Osteocyte (in vitro differentiated cells): ENCODE measurements at places on chromosomes 2 and 18. TPM values are rescaled to one million over a fixed set of nuclear protein-coding genes. Genes with fewer than 3 reads are reported as not detected.

- H3K27me3 ChIP-seq: no peaks in the 10 kb centered on the region
- no peak for DNase-seq
- no peaks in the 10 kb centered on the region for H3K36me3 ChIP-seq
- no peak overlapping the region for H3K27ac ChIP-seq
These were observed 141.3 kb upstream of the ID2 start for GRCh38 chr2:8540552-8541055.

- H3K36me3 ChIP-seq: peaks cover 3% of the 10 kb centered on the region
- peaks cover 30% of the 10 kb centered on the region for H3K4me1 ChIP-seq
- H3K27me3 ChIP-seq: peaks cover 8% of the 10 kb centered on the region
- no peak for DNase-seq
- no peak overlapping the region for H3K27ac ChIP-seq
These were observed 19.0 kb upstream of the IGFBP5 start for GRCh38 chr2:216714376-216714775.

GRCh38 chr2:107775791-107776190, 50.9 kb upstream of the RGPD4 start:
- peaks cover 45% of the 10 kb centered on the region for H3K27me3 ChIP-seq
- peaks cover 5% of the 10 kb centered on the region for H3K4me1 ChIP-seq
- H3K27ac ChIP-seq: no peak overlapping the region
- DNase-seq: no peak

DNA sequence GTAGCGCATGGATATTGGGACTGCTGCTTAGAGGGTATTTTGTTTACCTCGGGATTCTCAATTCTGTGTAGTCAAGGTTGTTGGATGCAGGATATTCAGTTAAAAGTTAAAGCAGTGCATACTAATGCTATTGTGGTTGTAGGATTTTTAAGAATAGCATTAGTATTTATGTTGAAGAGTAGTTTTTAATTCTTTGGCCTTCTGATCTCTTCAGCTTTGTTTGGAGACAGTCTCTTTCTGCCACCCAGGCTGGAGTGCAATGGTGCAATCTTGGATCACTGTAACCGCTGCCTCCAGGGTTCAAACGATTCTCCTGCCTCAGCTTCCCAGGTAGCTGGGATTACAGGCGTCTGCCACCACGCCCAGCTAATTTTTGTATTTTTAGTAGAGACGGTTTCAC, 1.5 kb downstream of the RHBDD1 start:
- H3K36me3 ChIP-seq: peaks cover 9% of the 10 kb centered on the region
- DNase-seq: no peak
- H3K27ac ChIP-seq: peak overlapping the region; percentile 33
- no peaks in the 10 kb centered on the region for H3K27me3 ChIP-seq
- H3K4me3 ChIP-seq: peak overlapping the region; percentile 93

GRCh38 chr2:161208527-161209139, 48.4 kb downstream of the TANK start:
- H3K27ac ChIP-seq: no peak overlapping the region
- no peak for DNase-seq
- no peaks in the 10 kb centered on the region for H3K27me3 ChIP-seq
- H3K4me1 ChIP-seq: peaks cover 47% of the 10 kb centered on the region

DNA sequence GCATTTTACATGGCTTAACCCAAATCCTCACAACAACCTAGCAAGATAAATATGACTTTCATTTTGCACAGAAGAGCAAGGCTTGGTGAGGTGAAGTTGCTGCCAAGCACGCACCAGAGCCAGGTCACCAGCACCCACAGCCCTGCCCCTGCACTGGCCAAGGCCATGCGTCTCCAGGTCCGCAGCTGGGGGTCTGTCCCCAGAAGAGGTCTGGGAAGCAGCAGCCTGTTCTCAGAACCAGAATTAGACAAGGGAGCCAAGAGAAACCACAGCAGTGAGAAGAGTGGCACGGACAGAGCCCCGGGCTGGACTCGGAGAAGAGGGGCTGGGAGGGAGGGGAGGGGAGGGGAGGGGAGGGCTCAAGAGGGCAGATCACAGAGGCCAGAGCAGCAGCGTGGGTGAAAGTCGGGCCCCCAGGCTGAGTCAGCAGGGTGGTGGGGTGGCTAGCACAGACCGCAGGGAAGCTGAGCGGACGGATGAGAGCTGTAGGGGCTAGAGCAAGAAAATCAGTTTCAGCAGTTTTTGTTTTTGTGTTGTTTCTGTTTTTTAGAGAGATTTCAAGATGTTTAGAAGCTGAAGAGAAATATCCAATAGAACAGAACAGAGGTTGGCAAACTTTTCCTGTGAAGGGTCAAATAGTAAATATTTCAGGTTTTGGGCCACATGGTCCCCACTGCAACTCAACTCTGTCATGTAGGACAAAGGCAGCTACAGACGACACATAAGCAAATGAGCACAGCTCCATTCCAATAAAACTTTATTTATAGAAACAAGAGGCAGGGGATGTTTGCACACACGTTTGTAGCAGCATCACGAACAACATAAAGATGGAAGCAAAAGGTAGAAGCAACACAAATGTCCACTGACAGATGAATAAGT, 7.4 kb upstream of the MTERF4 start:
- no peak overlapping the region for H3K4me3 ChIP-seq
- DNase-seq: no peak
- no peaks in the 10 kb centered on the region for H3K36me3 ChIP-seq
- H3K27me3 ChIP-seq: no peaks in the 10 kb centered on the region
- no peaks in the 10 kb centered on the region for H3K4me1 ChIP-seq

DNA sequence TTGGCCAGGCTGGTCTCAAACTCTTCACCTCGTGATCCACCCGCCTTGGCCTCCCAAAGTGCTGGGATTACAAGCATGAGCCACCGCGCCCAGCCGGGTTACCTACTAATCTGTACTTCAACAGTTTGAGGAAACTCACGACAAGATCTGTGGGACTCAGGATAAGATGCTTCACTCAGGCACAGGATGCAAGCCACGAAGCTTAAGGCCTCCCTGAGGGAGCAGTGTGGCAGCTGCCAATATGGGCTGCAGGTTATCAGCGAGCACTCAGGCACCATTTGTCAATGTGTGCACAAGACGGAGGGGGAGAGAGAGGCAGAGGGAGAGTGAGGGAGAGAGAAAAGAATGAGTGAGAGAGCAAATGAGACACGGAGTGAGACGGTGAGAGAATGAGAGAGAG, 173.6 kb upstream of the RAB6C start:
- H3K4me3 ChIP-seq: no peak overlapping the region
- DNase-seq: peak; percentile 64
- H3K27ac ChIP-seq: no peak overlapping the region
- H3K36me3 ChIP-seq: no peaks in the 10 kb centered on the region

GRCh38 chr2:173001664-173002604, 73.7 kb upstream of the MAP3K20 start:
- no peaks in the 10 kb centered on the region for H3K36me3 ChIP-seq
- peaks cover 4% of the 10 kb centered on the region for H3K4me1 ChIP-seq
- no peak overlapping the region for H3K4me3 ChIP-seq

GRCh38 chr18:48326901-48327675, 82.1 kb downstream of the ZBTB7C start:
- peaks cover 6% of the 10 kb centered on the region for H3K27me3 ChIP-seq
- no peaks in the 10 kb centered on the region for H3K36me3 ChIP-seq
- H3K27ac ChIP-seq: no peak overlapping the region
- H3K4me1 ChIP-seq: peaks cover 15% of the 10 kb centered on the region
- no peak overlapping the region for H3K4me3 ChIP-seq
- DNase-seq: no peak

- no peaks in the 10 kb centered on the region for H3K27me3 ChIP-seq
- no peak for DNase-seq
- no peak overlapping the region for H3K27ac ChIP-seq
- H3K36me3 ChIP-seq: no peaks in the 10 kb centered on the region
These were observed 126.6 kb downstream of the UBE2E3 start for GRCh38 chr2:181106789-181107627.

GRCh38 chr2:196170606-196171247, 651 bp downstream of the STK17B start:
- no peaks in the 10 kb centered on the region for H3K27me3 ChIP-seq
- H3K27ac ChIP-seq: peak overlapping the region; percentile 93
- peak overlapping the region; percentile 93 for H3K4me3 ChIP-seq

DNA sequence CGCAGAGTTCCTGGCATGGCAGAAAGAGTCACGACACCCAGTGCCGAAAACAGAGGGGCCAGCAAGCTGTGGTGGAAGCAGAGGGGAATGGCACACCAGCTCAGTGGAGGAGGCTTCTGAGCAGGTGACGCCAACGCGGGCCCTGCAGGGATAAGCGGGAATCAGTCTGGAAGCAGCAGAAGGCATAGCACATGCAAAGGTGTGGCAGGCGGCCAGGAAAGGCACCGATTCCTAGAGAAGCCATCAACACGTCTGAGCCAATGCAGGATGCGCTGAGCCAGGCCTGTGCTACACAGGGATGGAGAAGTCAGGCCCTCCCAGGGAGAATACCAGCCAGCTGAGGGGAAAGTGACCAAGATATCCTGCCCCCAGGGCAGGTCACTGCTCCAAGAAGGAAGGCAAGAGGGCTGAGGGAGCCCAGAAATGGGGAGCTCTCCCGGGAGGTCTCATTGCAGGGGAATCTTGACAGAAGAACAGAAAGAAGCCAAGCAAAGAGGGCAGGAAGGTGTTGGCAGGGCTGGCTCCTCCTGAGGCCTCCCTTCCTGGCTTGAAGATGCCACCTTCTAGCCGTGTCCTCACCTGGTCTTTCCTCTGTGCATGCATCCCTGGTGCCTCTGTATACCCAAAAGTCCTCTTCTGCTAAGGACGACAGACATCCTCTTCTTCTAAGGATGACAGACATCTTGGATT, 16.3 kb downstream of the TEX51 start:
- H3K4me1 ChIP-seq: no peaks in the 10 kb centered on the region
- peaks cover 6% of the 10 kb centered on the region for H3K27me3 ChIP-seq
- no peaks in the 10 kb centered on the region for H3K36me3 ChIP-seq
- H3K27ac ChIP-seq: no peak overlapping the region
- peak; percentile 63 for DNase-seq

- H3K27ac ChIP-seq: no peak overlapping the region
- no peak for DNase-seq
- peaks cover 32% of the 10 kb centered on the region for H3K36me3 ChIP-seq
- H3K4me3 ChIP-seq: no peak overlapping the region
- H3K27me3 ChIP-seq: no peaks in the 10 kb centered on the region
- no peaks in the 10 kb centered on the region for H3K4me1 ChIP-seq
These were observed 121.5 kb upstream of the CDCA7 start for GRCh38 chr2:173232956-173233744.

- H3K4me1 ChIP-seq: peaks cover 32% of the 10 kb centered on the region
- H3K4me3 ChIP-seq: no peak overlapping the region
- DNase-seq: no peak
- peaks cover 3% of the 10 kb centered on the region for H3K27me3 ChIP-seq
- no peaks in the 10 kb centered on the region for H3K36me3 ChIP-seq
- no peak overlapping the region for H3K27ac ChIP-seq
These were observed 67.2 kb upstream of the TMEM17 start for GRCh38 chr2:62573137-62573731.

GRCh38 chr18:34122724-34123334, 101.9 kb downstream of the NOL4 start:
- no peaks in the 10 kb centered on the region for H3K27me3 ChIP-seq
- DNase-seq: no peak
- peaks cover 34% of the 10 kb centered on the region for H3K4me1 ChIP-seq
- no peaks in the 10 kb centered on the region for H3K36me3 ChIP-seq

DNA sequence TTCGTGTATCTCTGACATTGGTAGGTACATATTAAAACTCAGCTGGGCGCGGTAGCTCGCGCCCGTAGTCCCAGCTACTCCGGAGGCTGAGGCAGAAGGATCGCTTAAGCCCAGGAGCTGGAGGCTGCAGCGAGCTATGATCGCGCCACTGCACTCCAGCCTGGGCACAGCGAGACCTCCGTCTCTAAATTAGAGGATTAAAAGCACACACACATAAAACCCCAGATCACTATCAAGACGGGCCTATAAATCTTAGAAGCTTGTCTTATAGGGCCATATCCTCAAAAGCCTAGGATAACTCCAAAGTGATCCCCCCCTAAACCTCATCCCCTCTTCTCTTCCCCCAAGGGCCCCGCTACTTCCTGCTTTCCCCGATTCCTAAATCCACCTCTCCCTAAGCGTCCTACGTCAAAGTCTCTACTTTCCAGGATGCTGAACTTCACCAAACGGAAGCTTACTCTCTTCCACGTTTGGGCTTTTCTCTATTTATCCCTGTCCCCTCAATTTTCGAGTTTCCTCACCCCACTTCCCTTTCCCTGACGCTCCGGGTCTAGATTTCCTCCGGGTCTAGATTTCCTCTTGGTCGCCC, 707 bp downstream of the KRCC1 start:
- DNase-seq: no peak
- H3K4me1 ChIP-seq: peaks cover 34% of the 10 kb centered on the region
- H3K36me3 ChIP-seq: peaks cover 16% of the 10 kb centered on the region

DNA sequence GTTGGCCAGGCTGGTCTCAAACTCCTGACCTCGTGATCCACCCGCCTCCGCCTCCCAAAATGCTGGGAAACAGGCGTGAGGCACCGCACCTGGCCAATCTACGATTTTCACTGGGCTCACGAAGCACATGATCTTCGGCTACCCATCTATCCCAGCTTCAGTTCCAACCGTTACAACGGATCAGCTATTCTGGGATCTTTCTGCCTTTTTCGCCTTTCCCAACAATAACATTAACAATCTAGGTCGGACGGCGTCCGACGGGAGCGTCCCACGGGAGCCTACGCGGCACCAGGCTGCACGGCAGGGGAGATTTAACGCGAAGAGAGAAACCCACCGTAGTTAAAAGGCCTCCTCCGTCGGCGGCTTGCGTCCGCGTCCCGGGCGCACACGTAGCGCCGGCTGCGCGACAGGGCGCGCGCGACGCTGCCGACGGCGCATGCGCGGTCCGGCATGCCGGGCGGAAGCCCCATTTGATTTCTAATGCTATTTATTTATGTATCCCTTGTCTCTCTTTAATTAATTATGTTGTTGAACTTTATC, at the start of gene MSL3B:
MSL3B (minus strand) TSS at position 394 of the 540 bp plus-strand sequence.
- H3K27ac ChIP-seq: peak within 1 kb of the TSS; percentile 72
- DNase-seq: no peak
- peak within 1 kb of the TSS; percentile 84 for H3K4me3 ChIP-seq

GRCh38 chr2:54613794-54614257, 109.6 kb upstream of the EML6 start:
- H3K4me1 ChIP-seq: peaks cover 49% of the 10 kb centered on the region
- no peak overlapping the region for H3K4me3 ChIP-seq
- peaks cover 32% of the 10 kb centered on the region for H3K36me3 ChIP-seq

- peaks cover 25% of the 10 kb centered on the region for H3K4me1 ChIP-seq
- H3K4me3 ChIP-seq: no peak overlapping the region
- H3K27me3 ChIP-seq: no peaks in the 10 kb centered on the region
- no peaks in the 10 kb centered on the region for H3K36me3 ChIP-seq
- no peak for DNase-seq
These were observed 83.5 kb downstream of the IKZF2 start for GRCh38 chr2:213067888-213068287.

CENPA gene
- total RNA-seq: 4.6 and 5.1 TPM in 2 replicates

RIT2 gene
- total RNA-seq: not detected in 2 replicates

ITPRIPL1 gene
- 0.50 and 0.86 TPM in 2 replicates for total RNA-seq

ZNF397 gene
- total RNA-seq: 23.9 and 24.5 TPM in 2 replicates

CEP68 gene
- 20.7 and 22.4 TPM in 2 replicates for total RNA-seq

MSH2 gene
- total RNA-seq: 27.0 and 28.7 TPM in 2 replicates

REG1B gene
- total RNA-seq: not detected in 2 replicates

ASB18 gene
- total RNA-seq: not detected in 2 replicates

KATNAL2 gene
- total RNA-seq: 7.1 and 7.9 TPM in 2 replicates

KIF1A gene
- total RNA-seq: 4.3 and 5.6 TPM in 2 replicates

QPCT gene
- not detected in 2 replicates for total RNA-seq

NEB gene
- 0.40 and 1.3 TPM in 2 replicates for total RNA-seq

PTPRN gene
- 0.24 TPM in 1 of 2 replicates, not detected in the other for total RNA-seq
